Cortex of kidney (tissue), 1 donor: ENCODE measurements at places on chromosomes 6 and 20.

DNA sequence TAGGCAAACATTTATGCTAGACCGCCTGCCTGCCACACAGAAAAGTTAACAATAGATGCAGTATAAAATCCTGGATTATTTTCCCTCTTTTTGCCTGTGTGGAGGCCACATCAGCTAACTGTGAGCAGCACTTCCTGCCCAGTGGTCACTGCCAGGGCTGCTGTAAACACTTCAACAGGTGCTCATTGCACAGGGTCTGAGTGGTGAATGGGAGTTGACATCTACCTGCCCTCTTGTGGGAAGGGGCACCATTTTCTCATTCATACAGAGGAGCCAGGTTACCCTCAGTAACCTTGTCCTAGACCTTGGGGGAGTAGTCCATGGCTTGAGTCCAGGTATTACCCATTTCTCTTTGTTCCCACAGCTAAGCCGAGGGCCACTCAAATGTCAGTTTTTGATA, 235.3 kb downstream of the TMEM242 start:
- DNase-seq: no peak

GRCh38 chr6:6315660-6316059, 4.8 kb downstream of the F13A1 start:
- DNase-seq: no peak

- DNase-seq: no peak
Observed at GRCh38 chr6:74642101-74642500, 563.8 kb downstream of the COL12A1 start.

GRCh38 chr6:19303383-19303782, 533.8 kb upstream of the ID4 start:
- no peak for DNase-seq

GRCh38 chr20:37921341-37921929, 18.5 kb downstream of the VSTM2L start:
- DNase-seq: no peak

DNA sequence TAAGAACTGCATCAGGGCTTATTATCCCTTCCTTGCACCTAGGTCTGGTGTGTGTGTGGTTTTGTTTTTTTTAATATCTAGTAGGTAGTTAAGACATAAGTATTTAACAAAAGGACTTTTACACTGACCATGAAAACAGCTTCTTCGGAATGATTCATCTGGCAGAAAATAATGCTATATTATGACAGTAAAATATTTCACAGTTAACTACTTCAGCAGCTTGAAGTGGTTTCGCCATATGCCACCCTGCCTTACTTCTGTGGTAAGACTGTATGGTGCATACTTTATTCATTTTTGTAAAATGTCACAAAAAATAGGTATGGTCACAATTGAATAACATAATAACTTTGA, 858 bp upstream of the PTPRK start:
- no peak for DNase-seq

GRCh38 chr20:32963176-32963575, 41.1 kb downstream of the SUN5 start:
- no peak for DNase-seq

DNA sequence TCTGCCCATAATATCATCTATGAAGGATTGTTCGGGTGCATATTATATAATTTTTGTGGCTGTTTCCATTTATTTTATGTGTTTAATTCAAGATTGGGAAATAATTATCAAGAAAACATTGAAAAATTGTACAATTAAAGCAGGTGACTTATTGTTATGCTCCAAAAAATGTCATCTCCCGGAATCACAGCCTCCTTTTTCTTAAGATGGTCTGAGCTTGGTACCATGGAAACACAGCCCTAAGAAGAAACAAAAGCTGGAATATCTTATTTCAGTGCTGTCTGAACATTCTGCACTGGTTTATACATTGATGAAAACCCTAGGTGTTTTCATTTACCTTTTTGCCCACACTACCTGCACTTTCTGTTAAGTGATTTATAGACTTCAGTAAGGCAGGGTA, 367.2 kb downstream of the ARHGAP18 start:
- DNase-seq: no peak
